ENCODE measurements at places on chromosomes 13 and 19. TPM values are rescaled to one million over a fixed set of nuclear protein-coding genes. Genes with fewer than 3 reads are reported as not detected.

Gene KLF2
- polyA plus RNA-seq: 26.3 TPM

Gene GPC5
- polyA plus RNA-seq: 4.1 TPM

Gene DIRAS1
- polyA plus RNA-seq: 2.5 TPM

Gene PCP2
- 1.5 TPM for polyA plus RNA-seq

Gene CCDC61
- 15.0 TPM for polyA plus RNA-seq

Gene DNAAF3
- 9.8 TPM for polyA plus RNA-seq

Gene STARD13
- 27.8 TPM for polyA plus RNA-seq

Gene SAE1
- polyA plus RNA-seq: 107 TPM

Gene PSG1
- polyA plus RNA-seq: not detected

Gene ZNF284
- polyA plus RNA-seq: 6.7 TPM

Gene WDR88
- polyA plus RNA-seq: 1.4 TPM

Gene CD209
- polyA plus RNA-seq: 1.5 TPM

Gene MICU2
- polyA plus RNA-seq: 101 TPM

DNA sequence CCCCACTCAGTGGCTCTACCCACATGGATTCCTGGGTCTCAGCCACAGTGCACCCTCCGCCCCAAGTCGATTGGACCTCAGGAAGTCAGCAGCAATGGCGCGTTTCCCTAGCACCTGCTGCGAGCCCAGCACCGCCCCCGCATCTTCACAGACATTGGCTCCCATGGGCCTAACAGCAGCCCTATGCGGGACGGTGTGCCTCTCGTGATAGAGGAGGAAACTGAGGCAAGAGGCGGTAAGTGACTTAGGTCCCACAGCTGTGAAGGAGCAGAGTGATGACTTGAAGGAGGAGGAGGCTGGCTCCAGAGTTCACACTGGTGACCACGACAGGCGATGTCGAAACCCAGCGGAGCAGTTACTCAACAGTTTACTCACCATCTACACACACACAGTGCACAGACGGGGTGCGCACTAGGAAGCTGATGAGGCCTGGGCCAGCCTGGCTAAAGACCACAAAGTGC is 104.5 kb upstream of the SOX1 start:
- DNase-seq: no peak

DNA sequence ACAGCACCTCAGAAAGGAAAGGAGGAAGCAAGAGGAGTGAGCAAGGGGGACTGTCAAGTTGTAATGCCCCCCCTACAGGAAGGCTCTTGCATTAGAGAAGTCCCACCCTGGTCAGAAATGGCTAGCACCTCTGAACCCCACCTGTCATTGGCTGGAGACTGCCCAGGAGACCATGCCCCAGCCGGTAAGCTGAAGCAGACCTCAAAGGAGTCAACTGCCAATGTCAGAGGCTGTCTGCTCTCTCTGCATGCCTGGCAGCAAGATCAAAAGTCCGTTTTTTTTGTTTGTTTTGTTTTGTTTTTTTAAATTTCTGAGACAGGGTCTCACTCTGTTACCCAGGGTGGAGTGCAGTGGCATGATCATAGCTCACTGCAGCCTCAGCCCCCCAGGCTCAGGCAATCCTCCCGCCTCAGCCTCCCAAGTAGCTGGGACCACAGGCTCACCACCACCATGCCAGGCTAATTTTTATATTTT is 8.1 kb upstream of the BCL3 start:
- no peak for DNase-seq

DNA sequence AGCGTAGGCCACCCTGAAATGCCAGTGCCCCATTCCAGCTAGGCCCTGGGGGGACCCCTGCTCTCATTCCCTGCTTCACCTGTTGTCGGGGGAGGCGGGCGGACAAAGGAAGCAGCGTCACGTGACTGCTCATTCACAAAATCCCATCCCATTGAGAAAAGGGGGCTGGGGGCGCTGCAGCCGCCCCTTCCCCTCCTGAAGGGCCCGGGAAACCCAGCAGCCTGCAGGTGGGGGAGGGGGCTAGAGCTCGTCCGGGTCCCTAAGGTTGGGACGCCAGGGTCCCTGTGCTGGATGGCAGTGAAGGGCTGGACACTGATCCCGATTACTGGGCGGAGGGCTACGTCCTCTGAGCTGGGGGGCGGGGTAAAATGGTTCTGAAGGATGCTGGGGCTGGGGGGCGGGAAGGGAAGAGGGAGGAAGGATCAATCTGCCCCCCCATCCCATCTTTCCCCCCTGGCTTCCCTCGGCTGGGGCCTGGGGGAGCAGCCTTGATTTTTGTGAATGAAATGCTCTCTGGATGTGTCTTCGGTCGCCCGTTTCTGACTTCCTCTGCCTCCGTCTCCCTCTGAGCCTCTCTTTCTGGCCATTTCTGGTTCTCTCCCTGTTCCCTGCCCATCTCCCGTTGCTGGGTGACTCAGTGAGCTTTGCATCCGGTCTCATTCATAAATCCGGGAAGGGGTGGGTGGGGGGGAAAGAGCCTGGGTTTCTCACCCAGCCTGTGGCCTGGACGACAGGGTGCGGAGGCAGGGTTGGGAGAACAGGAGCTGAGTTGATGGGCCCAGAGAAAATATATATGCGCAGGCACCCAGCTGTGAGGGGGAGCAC is 816 bp downstream of the SPRED3 start:
- DNase-seq: no peak

DNA sequence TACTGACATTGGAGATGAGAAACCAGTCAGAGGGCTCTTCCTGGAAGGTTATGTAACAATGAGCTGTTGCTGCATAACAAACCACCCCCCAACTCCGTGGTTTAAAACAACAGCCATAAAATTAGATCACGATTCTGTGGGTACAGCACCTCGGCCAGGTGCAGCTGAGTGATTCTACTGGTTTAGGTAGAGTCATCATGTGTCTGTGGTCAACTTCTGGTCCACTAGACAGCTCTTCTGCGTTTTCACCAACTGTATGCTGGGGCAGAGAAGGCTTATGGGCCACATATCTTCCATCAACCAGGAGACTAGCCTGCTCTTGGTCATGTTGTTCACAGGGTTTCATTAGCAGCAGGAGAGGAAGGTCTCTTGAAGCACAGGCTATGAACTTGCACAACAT is 585.5 kb downstream of the KCTD12 start:
- no peak for DNase-seq

- no peak for DNase-seq
These were observed 95.6 kb upstream of the RFC3 start for GRCh38 chr13:33722216-33722915.

DNA sequence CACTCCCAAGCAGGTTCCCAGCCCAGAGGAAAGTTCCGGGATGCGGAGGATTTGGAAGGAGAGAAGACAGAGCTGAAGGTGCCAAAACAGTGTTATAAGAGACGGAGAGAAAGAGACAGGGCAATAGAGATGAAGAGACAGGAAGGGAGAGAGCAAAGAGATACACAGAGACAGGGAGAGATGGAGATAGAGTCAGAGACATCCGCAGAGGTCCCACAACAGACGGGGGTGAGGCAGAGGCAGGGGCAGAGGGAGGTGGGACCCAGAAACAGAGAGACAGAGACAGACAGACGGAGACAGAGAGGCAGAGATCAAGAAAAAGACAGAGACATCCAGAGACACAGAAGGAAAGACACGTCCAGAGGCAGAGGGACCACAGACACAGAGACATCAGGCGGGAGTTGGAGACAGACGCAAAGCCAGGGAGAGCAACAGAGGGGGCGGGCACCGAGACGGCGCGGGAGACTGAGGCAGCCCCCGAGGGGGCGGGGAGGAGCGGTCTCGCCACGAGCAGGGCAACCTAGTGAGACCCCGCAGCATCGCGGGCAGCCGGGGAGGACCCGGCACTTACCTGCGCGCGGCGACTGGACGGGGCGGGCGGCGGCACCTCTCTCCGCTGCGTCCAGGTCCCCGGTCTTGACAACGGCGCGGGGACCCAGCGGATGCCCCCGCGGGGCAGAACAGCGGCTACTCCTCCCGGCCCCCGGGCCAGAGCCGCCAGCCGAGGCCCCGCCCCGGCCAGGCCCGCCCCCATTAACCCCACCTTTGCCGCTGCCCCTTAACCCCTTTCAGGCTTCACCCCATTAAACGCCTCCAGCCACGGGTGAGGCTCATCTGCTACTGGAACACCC is at the start of gene GPR4:
TSS of gene GPR4 (minus strand) at position 689 of the 851 bp plus-strand sequence. CDS start 10,346 bp downstream, outside the sequence.
- no peak for DNase-seq

GRCh38 chr13:112619730-112620631 is 32.0 kb upstream of the TUBGCP3 start:
- DNase-seq: no peak

DNA sequence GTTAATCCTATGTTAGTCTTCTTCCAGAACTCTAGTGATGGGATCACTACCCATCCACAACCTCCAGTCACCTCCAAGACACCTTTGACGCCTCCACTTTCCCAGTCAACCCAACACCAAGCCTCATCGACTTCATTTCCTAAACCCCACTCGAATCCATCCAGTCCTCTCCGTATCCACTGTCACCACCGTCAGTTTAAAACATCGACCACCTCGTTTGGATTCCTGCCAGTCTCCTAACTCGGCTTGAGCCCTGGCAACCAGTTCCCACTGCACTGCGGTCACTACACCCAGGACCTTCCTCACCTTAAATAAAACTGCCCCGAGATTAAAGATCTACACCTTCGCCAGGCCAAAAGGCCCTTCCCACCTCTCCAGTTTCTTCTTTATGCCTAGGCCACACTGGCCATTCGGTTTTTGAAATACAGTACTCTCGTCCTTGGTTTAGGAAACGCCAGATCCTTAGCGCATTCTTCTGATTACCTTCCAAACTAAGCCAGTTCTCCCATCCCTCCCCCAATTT is 1.2 kb downstream of the MTIF3 start:
- no peak for DNase-seq

DNA sequence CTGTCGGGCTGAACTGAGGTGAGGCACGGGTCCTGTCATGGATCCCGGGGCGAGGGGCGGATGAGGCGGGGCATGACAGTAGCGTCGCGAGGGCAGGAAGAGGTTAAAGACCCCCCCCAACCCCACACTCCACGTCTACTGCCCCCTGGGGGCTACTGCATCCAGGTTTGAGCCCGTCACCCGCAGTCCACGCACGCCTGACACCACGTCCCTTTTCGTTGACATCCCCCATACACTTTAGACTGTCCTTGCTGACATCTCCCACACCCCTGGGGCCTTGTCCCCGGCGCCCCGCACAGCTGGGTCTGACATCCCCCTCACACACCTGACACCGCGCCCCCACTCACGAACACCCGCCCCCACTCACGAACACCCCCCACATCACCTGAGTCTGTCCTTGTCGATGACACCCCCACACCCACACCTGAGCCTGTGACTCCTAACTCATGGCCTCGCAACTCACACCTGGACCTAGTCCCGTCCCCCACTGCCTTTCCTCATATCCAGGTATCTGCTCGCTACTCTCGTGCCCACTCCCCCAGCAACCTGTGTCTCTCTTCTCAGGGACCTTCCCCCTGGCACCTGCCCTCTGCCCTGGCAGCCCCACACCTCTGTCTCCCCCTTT is 416 bp downstream of the SLC25A42 start:
- DNase-seq: no peak

DNA sequence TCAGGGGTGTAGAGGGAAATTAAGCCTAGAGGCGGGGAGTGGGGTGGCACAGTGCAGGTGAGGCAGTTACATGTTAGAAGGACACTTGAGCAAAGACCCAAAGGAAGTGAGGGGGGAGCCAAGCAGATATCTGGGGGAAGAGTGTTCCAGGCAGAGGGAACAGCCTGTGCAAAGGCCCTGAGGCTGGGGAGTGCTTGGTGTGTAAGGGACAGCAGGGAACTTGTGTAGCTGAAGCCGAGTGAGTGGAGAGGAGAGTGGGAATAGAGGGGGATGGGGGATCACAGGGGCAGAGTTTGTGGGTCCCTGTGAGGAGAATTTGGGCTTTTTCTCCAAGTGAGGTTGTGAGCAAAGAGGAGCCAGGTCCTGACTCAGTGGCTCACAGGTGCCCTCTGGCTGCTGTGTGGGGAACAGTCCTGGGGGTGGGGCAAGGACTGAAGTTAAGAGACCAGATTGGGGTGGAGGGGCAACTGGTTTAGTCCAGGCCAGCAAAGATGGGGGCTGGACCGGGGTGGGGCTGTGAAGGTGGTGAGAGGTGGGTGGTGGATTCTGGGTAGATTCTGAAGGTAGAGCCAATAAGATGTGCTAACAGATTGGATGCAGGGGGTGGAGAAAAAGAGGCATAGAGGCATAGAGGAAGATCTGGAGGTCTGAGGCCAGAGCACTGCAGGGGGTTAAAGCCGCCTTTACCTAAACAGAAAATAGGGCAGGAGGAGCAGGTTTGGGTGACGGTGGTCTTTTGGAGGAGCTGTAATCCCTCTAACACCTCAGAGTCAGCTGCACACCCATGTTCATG is 75.3 kb downstream of the CACNA1A start:
- DNase-seq: no peak

DNA sequence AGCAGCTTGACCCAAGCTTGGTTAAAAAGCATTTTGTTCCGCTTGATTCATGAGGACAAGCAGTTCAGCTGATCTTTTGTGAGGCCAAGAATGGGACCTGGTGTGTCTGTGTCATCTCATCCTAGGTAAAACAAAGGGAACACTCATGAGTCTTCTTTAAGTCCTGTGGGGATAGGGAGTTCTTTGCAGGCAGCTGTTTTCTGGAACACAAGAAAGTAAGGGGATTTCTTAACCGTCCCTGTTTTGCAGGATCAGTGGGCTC is 134.5 kb upstream of the TMTC4 start:
- DNase-seq: no peak

DNA sequence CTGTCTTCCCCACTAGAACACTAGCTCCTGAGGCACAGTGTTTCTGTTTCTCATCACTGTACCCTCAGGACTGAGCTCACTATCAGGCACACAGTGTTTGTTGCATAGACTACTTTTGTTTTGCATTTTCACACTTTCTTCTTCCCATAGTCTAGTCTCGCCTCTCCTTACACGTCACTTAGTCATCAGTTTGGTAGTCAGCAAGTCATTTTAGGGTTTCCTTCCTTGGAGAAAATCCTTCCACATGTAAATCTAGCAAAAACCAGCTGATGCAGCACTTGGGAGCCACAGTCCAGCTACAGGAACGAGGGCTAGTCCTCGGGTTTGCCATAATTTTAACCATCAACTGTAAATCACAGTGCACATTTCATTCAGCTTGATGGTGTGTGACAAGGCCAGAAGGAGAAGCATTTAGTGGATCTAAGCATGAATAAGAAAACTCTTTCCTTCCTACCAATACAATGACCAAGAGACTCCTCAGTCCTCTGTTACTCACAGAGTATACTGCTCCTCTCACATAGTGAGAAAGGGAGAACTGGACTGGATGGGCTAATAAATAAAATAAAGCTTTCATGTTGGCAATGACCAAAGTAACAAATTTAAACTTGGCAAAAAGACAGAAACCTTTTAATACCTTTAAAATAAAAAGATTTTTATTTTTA is 221.0 kb downstream of the KLF12 start:
- no peak for DNase-seq

DNA sequence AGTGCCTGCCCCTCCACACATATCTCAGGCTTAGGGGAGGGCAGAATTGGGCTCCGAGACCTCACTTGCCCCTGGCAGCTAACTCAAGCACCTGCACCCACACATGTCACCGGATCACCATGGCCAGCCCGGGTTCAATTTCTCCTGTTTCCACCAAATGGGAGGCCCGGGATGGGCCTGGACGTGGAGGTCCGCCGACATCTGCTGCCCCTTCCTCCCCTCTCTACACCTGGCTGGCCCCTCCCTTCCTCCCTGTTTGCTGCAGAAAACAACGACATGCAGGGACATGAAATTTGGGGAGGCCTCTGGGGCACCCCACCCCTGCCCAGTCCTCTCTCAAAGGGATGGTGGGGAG is 1.3 kb downstream of the PRKD2 start:
- DNase-seq: no peak

All from left renal cortex interstitium (tissue), 4 donors.